Sciatic nerve (tissue), 2 donors: ENCODE measurements at places on chromosomes 6 and 20.

- no peak for DNase-seq
These were observed 84.6 kb downstream of the DCDC2 start for GRCh38 chr6:24273096-24273870.

- DNase-seq: no peak
These were observed 258.1 kb downstream of the CLIC5 start for GRCh38 chr6:45757443-45758130.

DNA sequence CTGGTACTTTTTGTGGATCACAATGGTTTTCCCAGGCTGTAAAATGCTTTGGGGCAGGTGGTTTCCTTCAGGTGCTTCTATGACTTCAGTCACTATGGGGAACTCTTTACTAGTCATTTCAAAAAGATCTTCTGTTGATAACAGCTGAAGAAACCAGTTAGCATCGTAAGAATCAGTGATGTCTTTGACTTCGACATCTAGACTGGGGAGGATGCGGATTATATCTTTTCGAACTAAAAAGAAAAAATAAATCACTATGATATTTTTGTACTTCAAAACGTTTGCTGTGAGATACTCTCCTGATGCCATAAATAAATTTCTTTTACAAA lies 87.2 kb downstream of the THEMIS start:
- no peak for DNase-seq

DNA sequence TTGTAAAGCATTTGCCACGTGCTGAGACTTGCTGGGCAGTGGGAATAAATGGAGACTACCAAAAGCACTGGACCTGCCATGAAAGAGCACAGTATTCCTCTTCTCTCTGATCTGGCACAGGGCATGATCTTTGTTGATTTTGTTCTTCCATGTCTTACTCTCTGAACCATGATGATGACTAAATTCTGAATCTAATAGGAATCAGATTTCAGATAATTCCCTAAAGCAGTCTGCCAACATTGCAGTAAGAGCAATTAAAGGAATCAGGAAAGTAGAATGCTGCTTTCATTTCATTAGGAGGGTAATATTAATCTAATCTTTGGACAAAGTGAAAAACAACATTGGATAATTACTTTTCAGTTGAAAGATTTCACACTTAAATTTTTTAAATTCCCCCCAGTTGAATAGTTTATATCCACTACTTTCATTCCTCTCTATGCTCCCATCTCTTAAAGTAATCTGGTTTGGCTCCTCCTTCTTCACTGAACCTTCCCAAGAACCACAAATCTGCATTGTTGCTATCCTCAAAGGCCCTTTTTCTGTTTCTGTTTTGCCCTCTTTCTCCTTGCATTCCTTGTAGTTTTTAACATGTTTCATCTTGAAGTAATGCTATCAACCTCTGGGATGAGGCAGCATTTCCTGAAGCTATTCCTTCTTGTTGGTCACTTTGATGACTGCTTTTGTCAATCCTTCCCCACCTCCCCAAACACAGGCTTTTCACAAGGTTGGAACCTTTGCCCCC lies 243.2 kb upstream of the TENT5A start:
- DNase-seq: no peak

GRCh38 chr6:56772737-56773184 lies 130.1 kb upstream of the DST start:
- DNase-seq: no peak

DNA sequence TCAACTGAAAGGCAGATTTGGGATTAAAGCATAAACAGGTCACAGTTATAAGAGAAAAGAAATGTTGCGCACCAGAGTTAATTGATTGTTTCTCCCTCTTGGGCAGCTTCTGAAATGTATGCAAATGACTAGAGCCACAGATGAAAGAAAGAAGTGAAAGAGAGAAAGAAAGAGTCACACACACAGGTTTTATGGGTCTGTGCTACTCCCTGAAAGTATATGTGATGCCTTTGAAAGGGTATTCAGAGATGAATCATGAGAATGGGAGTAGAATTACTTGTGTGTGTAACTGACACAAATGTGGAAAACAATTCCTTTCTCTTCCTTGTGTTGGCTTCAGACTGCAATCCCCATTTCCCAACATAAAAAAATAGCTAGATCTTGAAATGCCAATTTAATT lies 196.9 kb downstream of the FOXA2 start:
- DNase-seq: no peak

- DNase-seq: no peak
These were observed 266.4 kb downstream of the CDKAL1 start for GRCh38 chr6:20800653-20801052.

- no peak for DNase-seq
These were observed 78.5 kb downstream of the TBC1D7 start for GRCh38 chr6:13249817-13250216.

- no peak for DNase-seq
These were observed 89.5 kb downstream of the UBE3D start for GRCh38 chr6:82976179-82976578.

GRCh38 chr6:38156818-38157565 lies 337.5 kb downstream of the ZFAND3 start:
- no peak for DNase-seq

- DNase-seq: no peak
These were observed 94.5 kb upstream of the BTN3A2 start for GRCh38 chr6:26270486-26270861.

DNA sequence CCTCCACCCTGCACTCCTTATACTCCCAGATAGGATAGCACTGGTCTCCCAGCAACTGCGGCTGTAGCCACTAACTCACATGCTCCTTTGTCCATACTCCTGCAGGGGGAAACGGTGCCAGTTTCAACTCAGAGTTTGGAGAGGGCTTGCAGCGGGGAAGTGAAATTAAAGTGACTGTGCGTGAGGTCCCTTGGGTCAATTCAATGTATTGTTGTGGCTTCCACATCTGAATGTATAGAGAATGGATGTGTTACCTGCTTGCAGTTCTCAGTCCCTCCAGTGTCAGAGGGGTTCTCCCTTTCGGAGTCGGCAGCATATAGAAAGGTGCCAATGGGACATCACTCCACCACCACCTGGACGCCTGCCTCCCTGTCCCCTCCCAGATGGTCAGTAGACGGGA lies 93.6 kb upstream of the CNKSR3 start:
- DNase-seq: no peak
